ENCODE measurements at places on chromosomes 11 and 22. TPM values are rescaled to one million over a fixed set of nuclear protein-coding genes. Genes with fewer than 3 reads are reported as not detected.

KRTAP5-11 gene
- not detected for polyA plus RNA-seq

GRCh38 chr11:126366064-126366822, 10.8 kb downstream of the ST3GAL4 start:
- DNase-seq: no peak

DNA sequence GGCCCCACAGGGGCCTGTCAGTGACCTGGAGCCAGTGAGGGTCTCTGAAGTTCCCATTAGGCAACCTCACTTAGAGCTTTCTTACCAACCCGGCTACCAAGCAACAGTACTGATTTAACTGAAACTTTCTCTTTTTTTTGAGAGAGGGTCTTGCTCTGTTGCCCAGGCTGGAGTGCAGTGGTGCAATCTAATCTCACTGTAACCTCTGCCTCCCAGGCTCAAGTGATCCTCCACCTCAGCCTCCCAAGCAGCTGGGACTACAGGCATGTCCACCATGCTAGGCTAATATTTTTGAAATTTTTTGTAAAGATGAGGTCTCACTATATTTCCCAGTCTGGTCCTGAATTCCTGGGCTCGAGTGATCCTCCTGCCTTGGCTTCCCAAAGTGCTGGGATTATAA, 42.5 kb downstream of the ARFGAP3 start:
- no peak for DNase-seq

ACR gene
- polyA plus RNA-seq: 0.46 TPM

IL10RA gene
- 3.1 TPM for polyA plus RNA-seq

CADM1 gene
- 127 TPM for polyA plus RNA-seq

DNA sequence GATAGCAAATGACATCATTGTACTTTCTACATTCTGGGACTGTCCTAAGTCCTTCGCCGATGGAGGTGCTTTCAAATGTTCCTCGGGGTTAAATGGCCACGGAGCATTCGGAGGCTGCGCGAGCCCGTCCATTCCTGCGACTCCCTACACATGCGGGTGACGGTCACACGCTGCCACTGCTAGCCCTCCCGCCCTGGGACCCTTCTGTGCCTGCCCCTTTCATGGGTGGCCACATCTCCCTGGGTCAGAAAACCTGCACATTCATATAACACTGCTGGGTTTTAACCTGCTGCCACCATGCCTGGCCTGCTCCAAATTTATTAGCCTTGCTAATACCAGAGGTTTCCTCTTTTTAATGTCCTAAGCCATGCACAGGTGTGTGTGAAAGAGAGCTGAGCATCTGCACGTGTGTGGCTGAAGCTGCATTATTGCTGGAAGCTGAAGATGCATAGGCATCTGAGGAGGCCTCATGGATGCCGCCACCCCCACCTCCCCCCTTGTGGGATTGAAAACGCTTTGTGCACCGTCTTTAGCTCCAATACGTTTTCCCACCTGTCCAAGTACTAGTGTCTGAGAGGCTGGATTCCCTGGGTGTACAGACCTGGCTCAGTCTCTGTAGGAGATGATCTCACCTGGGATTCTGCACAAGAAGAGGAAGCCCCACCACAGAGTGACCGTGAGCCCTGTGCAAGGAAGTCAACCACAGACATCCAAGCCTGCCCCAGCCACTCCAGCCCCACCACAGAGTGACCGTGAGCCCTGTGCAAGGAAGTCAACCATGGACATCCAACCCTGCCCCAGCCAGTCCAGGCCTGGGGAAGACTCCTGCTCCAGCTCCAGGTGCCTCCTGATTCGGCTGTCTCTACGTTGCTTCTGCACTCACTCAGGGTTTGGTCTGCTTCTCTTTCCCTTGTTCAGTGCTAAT, 626.4 kb downstream of the BRD1 start:
- no peak for DNase-seq

DNA sequence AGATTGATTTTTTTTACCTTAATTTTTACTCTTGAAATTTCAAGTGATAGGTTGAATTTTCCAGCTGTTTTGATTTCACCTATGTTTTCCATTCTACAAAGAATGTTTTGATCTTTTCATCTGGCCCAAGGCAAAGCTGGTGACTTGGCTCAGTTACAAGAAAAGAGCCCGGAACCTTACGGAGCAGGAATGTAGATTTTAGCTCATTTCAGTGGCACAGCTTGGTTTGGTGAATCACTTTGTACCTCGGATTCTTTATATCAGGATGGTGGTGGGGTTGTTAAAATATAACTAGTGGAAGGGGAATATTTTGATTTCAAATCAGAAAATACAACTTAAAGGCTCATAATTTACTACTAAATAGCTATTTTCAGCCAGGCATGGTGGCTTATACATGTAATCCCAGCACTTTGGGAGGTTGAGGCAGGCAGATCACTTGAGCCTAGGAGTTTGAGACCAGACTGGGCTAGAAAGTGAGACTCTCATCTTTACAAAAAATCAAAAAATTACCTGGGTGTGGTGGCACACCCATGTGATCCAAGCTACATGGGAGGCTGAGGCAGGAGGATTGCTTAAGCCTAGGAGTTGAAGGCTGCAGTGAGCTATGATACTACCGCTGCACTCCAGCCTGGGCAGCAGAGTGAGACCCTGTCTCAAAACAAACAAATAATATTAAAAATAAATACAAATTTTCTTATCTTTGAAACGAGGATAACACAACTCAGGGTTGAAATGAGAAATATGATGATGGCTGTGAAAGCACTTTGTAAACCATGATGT, 9.4 kb upstream of the GRIK4 start:
- DNase-seq: no peak

C22orf31 gene
- polyA plus RNA-seq: 1.2 TPM

NLRP14 gene
- 0.87 TPM for polyA plus RNA-seq

MRGPRX4 gene
- not detected for polyA plus RNA-seq

VWCE gene
- polyA plus RNA-seq: 1.9 TPM

RIMBP3C gene
- polyA plus RNA-seq: 0.50 TPM

- DNase-seq: no peak
Observed at GRCh38 chr11:122137078-122137793, 21.2 kb upstream of the BLID start.

DNA sequence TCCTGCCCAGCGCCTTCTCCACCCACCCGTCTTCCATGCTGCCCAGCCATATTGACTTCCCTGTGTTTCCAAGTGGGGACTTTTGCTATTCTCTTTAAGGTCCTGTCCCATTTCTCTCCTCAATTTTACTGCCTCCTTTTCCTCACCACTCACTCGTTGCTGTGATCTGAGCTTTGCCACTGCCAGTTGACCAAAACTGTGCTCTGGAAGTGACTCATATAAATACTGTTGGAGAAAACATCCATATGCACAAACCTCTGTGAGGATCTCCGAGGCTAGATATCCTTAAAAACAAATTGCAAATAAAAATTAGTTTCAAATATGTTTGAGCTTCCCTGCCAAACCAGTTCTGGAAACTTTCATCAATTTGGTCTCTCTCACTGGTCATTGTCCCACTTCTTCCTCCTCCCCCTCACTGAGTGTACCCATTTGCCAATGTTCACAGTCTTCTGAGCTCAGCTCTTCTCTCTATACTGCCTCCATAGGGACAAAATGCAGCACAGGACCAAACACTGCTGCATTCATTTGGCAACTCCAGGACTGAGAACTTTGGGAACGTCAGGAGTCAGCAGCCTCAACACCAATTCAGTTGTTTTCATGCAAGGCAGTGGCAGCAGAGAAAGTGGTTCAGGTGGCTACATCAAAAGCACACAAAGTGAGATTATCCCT, 34.0 kb upstream of the MMP13 start:
- DNase-seq: no peak

DNA sequence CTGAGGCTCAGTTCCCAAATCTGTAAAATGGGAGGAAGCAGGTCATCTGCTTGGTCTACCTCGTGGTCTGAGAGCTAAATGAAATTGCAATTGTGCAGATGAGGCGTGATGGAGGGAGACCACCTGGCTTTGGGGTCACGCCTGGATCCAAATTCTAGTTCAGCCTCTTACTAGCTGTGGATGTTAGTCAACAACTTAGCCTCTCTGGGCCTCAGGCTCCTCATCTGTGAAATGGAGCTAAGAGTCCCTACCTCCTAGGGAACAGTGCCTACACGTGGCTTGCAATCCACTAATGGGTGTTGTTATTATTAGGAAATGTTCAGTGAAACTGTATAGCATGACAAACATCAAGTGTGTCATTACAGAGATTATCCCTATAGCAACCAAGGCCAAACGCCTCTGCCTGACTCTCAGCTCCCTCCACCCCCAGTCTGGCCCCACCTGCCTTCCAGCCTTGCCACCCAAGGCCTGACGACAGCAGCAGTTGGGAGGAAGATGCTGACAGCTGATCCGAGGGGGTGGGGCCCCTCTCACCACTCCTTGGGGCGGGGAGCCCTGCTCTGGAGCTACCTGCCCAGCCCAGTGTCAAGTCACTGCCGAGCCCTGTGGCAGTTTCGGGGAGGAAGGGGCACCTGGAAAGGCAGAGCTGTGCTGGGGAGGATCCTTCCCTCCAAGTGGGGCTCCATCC, 1.7 kb upstream of the RHOD start:
- DNase-seq: no peak

Measured in right renal pelvis (tissue), 4 donors.